ENCODE measurements at places on chromosomes 11 and 22. TPM values are rescaled to one million over a fixed set of nuclear protein-coding genes. Genes with fewer than 3 reads are reported as not detected.

The OR56A5 gene
- not detected for total RNA-seq

The GAB4 gene
- total RNA-seq: not detected

The ANKRD49 gene
- 12.3 TPM for total RNA-seq

DNA sequence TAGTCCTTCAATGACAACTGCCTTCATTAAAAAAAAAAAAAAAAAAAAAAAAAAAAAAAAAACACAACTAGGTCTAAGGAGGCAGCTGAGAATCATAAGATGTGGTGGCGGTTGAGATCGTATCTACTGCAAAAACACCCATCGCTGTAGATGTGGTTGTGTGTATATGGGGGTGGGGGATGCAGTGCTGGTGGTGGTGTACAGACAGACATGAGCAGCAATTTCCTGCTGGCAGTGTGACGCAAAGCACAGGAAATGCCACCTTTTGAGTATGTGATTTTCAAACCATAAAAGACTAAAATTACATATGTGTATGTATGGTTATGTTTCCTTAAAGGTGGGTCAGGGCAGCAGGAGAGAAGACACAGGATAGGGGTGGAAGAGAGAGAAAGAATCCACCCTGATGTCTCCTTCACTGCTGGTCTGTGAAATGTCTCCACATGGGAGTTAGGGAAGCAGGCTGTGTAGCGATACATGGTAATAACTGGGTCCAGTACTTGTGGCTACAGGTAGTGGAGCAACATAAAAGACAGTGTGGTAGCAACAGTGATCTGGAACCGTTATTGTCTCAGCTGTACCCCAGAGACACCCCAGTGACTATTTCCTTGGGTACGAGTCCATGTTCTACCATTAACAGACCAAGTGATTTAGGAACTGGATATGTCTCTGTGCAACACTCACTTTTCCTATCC lies 57.9 kb downstream of the SYTL2 start:
- no peaks in the 10 kb centered on the region for H3K36me3 ChIP-seq
- peaks cover 19% of the 10 kb centered on the region for H3K27me3 ChIP-seq
- no peak for DNase-seq

The FAM83F gene
- total RNA-seq: 0.18 TPM

The RCOR2 gene
- 74.2 TPM for total RNA-seq

The RFPL3 gene
- not detected for total RNA-seq

The ACR gene
- 0.07 TPM for total RNA-seq

DNA sequence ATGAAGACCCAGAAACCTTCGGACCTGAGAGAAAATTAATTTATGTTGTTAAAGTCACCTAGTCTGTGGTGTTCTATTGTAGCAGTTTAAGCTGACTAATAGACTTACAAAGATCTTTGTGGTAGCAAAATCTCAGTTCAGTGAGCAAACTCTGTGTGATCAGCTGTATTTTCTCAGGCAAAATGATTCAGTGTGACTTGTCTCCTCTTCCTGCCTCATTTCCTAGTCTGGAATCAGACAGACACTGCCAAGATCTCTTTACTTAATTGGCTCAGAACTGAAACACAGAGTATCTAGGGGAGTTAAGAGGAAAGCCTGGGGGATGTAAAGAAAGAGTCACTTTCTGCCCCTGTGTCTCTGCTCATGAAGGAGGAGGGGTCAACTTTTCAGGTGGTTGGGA lies 564.7 kb downstream of the KCNA4 start:
- H3K27ac ChIP-seq: peak overlapping the region; percentile 4
- peaks cover 22% of the 10 kb centered on the region for H3K4me1 ChIP-seq
- peak; percentile 71 for DNase-seq

The MMP12 gene
- total RNA-seq: not detected
